ENCODE measurements at places on chromosomes 5 and 9. TPM values are rescaled to one million over a fixed set of nuclear protein-coding genes. Genes with fewer than 3 reads are reported as not detected.

DNA sequence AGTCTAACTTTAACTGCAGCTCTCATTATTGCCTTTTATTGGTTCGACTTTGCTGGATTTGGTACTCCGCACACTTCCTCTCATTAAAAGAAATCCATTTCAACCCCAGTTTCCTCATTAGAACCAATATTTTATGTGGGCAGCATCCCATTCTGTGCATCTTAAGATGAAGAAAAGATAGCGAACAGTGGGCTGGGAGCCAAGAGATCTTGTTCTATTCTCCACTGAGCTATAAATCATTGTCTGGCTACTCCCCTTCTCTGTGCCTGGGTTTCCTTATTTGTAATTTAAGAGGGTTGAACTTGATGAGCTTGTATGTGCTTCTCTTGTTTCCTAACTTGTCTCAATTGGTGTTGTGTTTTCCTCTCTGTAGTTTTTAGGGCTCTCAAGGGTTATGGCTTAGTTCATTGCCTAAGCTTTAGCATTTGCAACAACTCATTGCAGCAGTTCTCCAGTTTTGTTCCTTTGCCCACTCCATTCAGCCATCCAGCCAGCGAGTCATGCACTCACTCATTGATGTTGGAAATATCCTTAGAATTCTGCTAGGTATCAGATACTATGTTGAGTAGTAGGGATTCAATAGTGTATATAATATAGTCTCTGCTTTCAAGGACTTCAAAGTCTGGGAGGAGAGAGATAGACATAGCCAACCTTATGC lies 273.3 kb upstream of the TNC start:
- no peak for DNase-seq

DNA sequence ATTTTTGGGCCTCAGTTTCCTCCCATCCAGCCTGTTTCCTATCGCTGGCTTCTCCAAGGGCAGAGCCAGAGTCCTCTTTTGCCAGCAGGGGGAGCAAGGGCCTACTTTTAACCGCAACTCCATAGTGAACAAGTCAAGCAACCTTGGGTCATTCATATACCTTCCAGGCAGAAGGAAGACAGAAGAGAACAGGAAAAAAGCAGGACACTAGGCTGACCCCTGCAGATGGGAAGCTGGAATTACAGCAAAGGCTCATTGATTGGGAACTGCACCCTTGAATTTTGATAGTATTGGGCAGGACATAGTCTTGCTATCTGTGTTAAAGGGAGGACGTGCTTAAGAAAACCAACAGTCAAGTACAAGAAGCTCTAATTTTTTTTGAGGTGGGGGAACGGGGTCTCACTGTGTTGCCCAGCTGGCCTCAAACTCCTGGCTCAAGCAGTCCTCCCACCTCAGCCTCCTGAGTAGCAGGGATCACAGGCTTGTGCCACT lies 30.1 kb downstream of the QRFP start:
- DNase-seq: peak; percentile 84

WNT8A gene
- not detected for total RNA-seq

DNA sequence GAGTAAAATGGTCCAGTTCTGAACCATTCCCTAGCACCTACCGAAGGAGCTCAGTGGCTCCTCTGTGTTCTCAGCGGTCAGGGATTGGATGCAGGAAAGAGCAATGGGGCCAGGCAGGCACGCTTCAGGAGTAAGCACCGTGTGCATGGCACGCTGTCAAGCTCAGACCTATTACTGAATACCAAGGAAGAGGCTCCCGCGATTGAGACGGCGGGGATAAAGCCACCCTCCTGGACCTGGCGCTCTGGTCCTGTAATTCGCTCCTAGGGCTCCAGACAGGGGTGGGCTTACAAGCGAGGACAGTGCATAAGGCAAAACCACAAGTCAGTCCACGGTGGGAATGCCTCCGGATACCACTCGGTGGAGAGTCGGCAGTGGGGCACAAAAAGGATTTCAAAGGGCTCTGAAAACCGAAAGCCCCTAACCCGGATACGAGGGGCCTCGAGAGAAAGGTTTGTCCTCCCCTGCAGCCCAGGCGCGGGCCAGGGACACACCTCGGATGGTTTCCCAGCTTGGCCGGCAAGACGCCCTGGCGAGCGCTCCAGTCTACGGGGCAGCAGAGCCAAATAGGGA lies 988 bp downstream of the OXCT1 start:
- peak; percentile 46 for DNase-seq

OBP2B gene
- not detected for total RNA-seq

DNA sequence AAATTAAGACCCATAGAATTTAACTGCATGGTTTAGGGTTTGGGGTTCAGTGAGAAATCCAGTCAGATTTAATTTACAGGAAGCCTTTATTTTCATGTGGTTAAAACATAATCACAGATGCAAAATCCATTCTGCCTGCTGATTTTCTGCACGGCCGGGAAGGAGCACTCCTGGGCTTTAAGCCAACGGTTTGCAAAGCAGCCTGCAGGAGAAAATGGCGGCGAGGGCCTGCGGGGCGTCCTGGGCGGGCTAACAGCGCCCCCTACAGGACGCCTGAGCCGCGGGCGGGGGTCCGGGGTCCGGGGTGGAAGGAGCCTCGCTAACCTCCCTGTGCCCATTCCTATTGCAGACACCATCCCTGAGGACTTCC lies 47.6 kb downstream of the THBS4 start:
- DNase-seq: peak; percentile 66

- peak; percentile 76 for DNase-seq
Observed at GRCh38 chr5:81856948-81857928, 106.3 kb upstream of the SSBP2 start.

DNA sequence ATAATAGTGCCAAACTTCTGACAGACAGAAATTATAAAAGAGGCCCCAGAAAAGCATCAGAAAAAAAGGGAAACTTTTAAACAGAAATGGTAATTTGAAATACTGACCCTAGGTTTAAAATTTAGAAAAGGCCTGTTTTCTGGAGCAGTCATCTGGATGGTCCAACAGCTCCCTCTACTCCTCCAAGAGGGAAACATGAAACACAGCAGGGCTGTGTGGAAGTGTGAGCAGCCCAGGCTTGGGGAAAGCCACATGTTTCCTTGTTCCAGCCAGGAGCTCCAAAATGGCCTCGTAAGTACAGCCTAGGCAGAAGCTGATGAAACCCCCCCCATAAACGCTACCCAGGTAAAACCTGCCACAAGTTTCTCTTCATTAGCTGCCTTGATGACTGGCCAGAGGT lies 499.3 kb upstream of the ADAMTS16 start:
- DNase-seq: no peak

IFNA13 gene
- not detected for total RNA-seq

GRCh38 chr9:3746296-3747275 lies 220.8 kb upstream of the RFX3 start:
- DNase-seq: no peak

- no peak for DNase-seq
Observed at GRCh38 chr5:128081111-128081851, 2.3 kb upstream of the SLC12A2 start.

BTNL8 gene
- 47.3 TPM for total RNA-seq

SLC45A2 gene
- total RNA-seq: 0.66 TPM

TRIM36 gene
- 1.3 TPM for total RNA-seq
